Activated T-helper 1 cell treated with anti-CD3 and anti-CD28 coated beads, Interleukin-12 subunit alpha, Interleukin-12 subunit beta, Interleukin-2, Interleukin-4 antibody, amounts not matched to agents 30 ng/mL and 10 ng/mL and 1 ng/mL, durations not matched to agents 14 hours and 24 hours and 36 hours (primary cell): ENCODE measurements at places on chromosomes 5 and 9. TPM values are rescaled to one million over a fixed set of nuclear protein-coding genes. Genes with fewer than 3 reads are reported as not detected.

Gene HNRNPA0
- 37.5 and 37.8 TPM in 2 replicates for total RNA-seq

GRCh38 chr9:90600029-90600428, 42.6 kb downstream of the DIRAS2 start:
- DNase-seq, result no peak

GRCh38 chr5:137097203-137097602, 401.9 kb downstream of the SPOCK1 start:
- no peak for DNase-seq

Gene IL9
- total RNA-seq, result 0.36 and 2.0 TPM in 2 replicates

DNA sequence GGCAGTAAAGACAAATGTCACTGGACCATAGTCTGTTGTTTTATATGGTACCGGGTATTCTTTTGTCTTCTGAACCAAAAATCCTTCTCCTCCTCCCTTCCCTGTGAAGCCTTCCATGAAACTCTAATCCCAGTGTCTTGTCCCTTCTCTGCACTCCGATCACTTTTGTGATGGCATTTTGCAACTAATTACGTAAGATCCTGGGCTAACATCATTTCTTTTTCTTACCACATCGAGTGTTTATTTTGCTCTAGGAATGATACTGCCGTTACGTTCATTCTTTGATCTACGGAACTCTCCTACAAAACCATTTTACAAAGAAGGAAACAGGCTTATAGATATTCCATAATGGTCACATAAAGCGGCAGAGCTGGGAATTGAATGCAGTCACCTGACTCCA, 33.7 kb downstream of the SNX18 start:
- DNase-seq, result no peak

Gene C5orf63
- total RNA-seq, result 4.0 and 7.0 TPM in 2 replicates

Gene TTLL11
- 3.0 and 4.5 TPM in 2 replicates for total RNA-seq

Gene ANKRD33B
- 21.4 and 21.5 TPM in 2 replicates for total RNA-seq

Gene LRRC19
- not detected in 2 replicates for total RNA-seq

DNA sequence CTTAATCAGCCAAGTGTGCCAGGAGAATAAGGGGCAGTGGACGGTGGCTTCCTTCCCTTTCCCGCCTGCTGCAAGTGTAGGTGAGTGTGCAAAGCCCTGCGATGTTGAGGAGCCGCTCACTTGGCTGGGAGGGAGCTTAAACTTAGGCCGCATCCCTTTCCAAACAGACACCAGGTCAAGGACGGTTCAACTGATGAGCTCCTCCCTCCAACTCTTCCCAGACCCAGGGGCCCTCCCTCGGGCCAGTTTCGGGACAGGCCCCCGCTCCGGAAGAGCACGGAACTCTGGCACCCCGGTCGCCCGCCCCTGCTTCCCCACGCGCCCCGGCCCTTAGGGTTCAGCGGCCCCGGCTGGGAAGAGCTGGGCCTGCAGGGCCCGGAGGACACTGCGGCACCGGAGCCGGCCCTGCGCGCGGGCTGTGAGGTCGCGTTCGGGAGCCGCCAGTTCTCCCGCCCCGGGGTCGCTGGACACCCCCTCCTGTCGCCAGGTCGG, 481 bp downstream of the MRPL36 start:
- DNase-seq, result peak; percentile 20

Gene C9orf153
- total RNA-seq, result 0.34 TPM in 1 of 2 replicates, not detected in the other

- DNase-seq, result no peak
Observed at GRCh38 chr9:114247077-114247476, 75.8 kb upstream of the ORM1 start.

- DNase-seq, result no peak
Observed at GRCh38 chr5:10123254-10123989, 126.3 kb downstream of the ATPSCKMT start.

Gene NTNG2
- 4.6 and 6.2 TPM in 2 replicates for total RNA-seq

Gene NME5
- total RNA-seq, result not detected in 2 replicates

DNA sequence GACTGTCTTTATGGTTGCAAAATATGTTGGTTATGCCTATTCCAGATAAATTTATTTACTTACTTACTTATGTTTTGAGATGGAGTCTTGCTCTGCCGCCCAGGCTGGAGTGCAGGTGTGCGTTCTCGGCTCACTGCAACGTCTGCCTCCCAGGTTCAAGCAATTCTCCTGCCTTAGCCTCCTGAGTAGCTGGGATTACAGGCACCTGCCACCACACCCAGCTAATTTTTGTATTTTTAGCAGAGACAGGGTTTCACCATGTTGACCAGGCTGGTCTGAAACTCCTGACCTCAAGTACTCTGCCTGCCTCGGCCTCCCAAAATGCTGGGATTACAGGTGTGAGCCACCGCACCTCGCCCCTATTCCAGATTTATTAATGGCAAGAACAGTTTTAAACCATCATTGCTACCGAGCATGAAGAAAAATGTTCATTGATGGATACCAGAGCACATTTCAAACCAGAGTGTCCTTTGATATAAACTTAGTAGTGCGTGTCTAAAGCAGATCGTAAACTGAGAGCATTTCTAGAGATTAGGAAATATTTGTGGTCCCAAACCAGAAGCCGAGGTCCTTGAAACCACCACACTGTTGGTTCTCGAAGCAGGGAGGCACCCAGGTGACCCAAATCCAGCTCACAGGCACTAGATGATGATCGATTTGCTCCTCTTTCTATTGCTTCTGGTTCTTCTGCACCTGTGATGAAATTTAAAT, 85.2 kb downstream of the GRAMD2B start:
- DNase-seq, result no peak

Gene OMD
- total RNA-seq, result not detected in 2 replicates

GRCh38 chr5:169583101-169583423, 511 bp upstream of the SPDL1 start:
- DNase-seq, result no peak

GRCh38 chr5:6831678-6832671, 118.7 kb downstream of the TENT4A start:
- DNase-seq, result no peak

Gene NR4A3
- 68.6 and 69.5 TPM in 2 replicates for total RNA-seq

Gene SV2C
- total RNA-seq, result 0.05 TPM in 1 of 2 replicates, not detected in the other

- DNase-seq, result no peak
Observed at GRCh38 chr5:10590226-10590999, 26.5 kb downstream of the ANKRD33B start.

DNA sequence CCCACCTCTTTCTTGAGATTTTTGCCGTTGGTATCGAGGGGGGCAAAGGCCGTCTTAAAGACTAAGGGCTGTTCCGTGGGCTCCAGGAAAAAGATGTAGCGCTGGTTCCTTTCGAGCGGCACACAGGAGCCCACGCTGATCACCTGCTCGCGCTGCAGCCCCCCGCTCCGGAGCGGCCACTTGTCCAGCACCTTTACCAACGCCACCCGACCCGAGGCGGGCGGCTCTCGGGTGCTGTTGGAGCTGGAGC, 781 bp downstream of the NRG2 start:
- DNase-seq, result no peak

GRCh38 chr5:177333420-177334154, 17.9 kb downstream of the LMAN2 start:
- DNase-seq, result no peak

- no peak for DNase-seq
Observed at GRCh38 chr5:148826739-148827070, 294 bp downstream of the ADRB2 start.

DNA sequence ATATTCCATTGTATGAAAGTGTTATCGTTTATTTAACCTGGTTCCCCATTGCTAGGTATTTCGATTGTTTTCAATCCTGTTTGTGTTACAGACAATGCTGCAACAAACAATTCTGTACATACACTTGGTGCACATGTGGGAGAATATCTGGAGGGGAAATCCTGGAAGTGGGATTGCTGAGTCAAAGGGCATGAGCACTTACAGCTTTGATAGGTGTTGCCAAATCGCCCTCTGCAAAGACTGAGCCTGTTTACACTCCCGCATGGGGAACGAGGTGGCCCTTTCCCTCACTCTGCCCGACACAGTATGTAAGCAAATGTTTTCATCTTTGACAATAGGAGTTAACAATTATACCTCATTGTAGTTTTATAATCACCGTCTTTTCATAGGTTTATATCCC, 66.2 kb downstream of the PDE6A start:
- no peak for DNase-seq

Gene ACOT12
- total RNA-seq, result not detected in 2 replicates

DNA sequence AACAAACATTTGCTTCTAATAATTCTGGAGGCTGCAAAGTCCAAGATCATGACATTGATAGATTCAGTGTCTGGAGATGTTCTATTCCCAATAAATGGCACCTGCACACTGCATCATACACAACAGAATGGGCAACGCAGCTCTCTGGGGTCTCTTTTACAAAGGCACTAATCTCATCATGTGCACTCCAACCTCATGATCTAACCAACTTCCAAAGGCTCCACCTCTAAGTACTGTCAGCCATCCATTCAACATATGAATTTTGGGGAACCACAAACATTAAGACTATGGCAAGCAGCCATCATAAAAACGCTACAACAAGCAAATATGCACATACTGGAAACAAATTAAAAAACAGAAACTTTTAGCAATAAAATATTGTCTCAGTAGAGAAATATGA, 121.1 kb downstream of the CYLC2 start:
- DNase-seq, result no peak
